ENCODE measurements at places on chromosomes 5 and 9.

GRCh38 chr9:129852579-129852978, 17.3 kb downstream of the USP20 start:
- DNase-seq: no peak

DNA sequence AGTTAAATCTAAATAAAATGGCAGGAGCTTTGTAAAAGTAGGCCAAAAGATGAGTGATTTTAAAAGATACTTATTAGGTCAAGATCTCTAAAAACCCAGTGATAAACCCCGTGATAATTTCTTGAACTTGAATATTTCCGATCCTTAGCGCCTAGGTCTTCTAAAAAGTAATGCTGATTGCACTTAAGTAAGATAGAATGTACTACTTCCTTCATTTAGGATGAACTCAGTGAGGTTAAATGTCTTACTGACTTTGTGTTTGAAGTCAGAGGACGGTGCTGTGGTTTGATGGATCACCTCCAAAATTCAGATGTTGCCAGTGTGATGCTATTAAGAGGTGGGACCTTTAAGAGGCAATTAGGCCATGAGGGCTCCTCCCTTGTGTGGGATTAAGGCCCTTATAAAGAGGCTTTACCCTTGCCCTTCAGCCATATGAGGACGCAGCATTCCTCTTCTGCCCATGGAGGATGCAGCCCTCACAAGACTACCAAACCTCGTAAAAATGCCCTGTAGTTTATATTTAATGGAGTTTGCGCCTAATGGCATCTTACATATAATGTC, 130.1 kb downstream of the TRIO start:
- DNase-seq: no peak

DNA sequence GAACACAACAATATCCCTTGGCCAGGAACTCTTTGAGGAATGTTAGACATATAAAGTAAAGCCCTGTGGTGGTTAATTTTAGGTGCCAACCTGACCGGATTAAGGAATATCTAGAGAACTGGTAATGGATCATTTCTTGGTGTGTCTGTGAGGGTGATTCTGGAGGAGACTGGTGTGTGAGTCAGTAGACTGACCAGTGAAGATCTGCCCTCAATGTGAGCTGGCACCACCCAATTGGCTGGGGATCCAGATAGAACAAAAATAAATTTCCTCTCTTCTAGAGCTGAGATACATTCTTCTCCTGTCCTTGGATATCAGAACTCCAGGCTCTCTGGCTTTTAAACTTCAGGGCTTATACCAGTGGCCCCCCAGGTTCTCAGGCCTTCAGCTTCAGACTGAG, 56.2 kb upstream of the TNPO1 start:
- no peak for DNase-seq

DNA sequence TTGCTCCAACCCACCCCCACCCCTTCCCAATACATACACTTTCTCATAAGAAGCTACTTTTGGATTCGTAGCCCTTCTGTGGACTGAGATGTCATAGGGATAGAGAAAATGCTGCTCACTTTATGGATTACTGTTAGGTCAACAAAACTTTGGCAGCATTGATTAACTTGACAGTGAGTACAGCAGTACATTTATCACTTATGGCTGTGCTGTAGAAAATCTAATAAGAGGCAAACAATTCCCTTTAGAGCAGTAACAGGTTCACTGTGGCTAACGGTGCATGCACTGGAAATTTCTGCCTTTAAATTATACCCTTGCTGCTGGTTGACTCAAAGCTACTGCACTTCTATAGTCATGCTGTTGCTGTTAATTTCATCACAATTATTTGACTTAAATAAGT, 59.2 kb downstream of the PPIC start:
- no peak for DNase-seq

DNA sequence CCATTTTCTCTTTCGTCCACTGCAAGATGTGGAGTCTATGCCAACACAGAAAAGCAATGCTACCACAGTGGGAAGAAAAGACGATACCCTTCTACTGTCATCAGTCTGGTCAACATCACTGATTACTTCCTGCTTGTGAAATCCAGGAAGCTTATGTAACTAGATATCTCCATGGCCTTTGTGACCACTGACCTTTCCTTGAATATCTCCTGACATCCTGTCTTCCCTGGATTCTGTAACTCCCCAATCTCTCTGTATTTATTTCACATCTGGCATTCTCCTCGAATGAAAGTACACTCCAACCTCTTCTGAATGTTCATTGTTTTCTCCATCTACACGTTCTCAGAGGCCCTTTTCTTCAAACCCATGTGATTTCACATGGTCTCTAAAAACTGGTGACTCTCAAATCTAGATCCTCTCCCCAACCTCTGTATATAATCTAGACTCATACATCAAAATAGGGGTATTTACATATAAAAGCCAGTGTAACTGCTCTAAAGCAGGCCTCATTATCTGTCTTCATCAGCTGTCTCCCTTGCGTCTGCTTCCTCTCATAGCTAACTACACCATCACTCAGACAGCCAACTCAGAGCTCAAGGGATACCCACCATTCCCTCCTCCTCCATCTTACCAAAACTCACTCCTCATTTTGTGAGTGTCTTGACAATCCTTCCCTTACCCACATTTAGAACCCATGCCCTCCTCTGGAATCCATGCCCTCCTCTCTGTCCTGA, 156.8 kb downstream of the SEMA5A start:
- no peak for DNase-seq

- no peak for DNase-seq
These were observed 36.2 kb downstream of the RAPGEF1 start for GRCh38 chr9:131703697-131704096.

DNA sequence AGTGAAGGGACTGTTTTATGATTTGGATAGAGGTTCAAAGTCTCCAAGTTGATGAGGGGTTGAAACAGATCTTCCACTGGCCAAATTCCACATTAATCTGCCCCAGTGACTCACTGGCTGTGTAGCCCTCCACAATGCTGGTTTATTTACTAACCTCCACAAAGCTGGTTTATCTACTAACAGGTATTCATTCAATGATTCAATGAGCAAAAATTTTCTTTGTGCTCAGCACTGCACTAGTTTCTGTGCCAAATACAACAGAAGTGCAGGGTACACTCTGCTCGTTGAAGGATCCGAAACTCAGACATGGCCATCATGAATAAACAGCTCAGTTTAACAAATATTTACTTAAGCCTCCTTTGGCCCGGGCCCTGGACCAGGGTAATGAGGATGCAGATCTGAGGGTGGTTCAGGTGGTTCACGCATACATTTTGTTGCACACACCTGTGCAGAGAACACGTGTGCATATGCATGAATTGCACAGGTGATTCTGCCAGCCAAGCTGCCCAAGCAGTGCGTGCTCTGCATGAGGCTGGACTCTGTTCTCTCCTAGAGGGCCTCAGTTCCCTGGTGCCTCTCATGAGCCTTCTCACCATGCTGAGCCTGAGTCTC, 71.0 kb downstream of the SH3PXD2B start:
- DNase-seq: no peak

DNA sequence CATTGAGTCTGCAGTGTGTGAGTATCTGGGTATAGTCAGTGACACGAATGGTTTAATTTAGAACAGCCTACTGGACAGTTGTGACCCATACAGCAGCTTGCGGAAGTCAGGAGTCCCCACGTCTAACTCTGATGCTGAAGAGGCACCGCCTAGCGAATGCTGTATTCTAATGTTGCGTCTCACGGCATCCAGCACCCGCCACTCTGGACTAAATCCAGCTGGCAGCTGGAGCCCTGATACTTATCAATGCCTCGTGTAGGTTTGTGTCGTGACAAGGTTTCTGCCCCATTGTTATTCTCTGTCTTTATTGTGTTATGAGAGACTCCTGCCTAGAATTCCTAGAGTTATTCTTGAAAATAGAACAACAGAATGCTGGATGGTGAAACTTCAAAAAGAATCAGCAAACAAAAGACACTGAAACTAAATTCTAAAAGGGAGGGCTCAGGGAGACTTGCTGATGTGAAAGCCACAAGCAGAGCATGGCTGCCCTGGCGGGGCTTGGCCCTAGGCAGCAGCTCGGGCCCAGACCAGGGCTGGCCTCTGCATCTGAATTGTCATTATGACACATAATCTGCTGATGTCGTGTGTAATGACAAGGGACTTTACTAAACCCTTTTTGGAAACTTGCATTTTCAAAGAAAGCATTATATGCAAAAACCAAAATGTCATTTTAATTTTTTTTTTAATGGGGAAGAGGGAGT, 123.5 kb upstream of the ICE1 start:
- no peak for DNase-seq

DNA sequence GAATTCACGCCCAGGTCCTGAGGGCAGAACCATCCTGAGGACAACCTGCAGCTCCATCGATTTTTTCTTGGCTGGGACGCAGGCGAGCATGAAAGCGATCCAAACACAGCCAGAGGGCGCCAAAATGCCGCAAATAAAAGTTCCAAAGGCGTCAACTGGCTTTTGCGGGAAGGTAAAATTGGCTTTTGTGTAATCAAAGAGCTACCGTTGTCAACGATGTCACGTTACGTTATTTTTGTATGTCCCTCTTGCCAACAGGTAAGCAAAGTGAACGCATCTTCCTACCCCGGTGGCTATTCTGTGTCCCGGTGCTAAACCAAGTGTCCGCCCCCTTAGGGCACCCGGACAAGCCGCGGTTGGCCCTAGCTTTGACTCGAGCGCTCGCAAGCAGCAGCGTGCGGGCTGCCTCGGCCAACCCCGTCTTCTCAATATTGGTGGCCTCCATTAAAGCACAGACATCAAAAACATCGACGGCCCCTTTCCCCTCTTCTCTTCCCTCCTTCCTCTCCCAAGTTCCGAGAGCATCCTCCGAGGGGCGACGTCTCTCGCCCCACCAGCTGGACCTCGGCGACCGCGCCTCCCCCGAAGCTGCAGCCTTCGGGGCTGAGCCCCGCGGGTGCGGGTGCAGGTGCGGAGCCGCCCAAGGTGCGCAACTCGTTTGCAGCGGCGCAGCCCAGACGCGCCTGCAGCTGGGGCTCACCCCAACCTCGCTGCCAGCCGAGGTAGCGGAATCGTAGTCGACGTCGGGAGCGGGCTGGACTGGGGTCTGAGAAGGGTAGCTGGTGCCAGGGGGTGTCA, 1.1 kb upstream of the BASP1 start:
- peak; percentile 90 for DNase-seq

- no peak for DNase-seq
These were observed 241.6 kb downstream of the PJA2 start for GRCh38 chr5:109168151-109168550.
